ENCODE measurements at places on chromosomes 11 and 22.

DNA sequence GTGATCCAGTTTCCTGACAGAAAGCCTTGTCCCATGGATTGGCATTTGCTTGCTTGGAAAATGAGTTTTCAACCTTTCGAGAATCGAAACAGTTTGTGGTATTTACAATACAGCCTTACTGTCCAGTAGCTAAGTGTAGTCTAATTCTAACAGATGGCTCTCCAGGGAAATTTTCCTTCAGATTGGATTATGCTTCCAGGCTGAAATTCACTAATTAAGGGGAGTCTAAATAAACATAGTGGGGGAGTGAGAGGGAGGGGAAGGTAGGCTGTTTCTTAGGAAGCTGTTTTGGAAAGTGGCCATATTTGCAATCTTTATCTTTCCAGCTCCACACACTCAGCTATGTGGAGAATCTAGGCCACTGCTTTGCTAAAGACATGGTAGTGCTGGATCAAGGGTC lies 81.3 kb downstream of the SYT9 start:
- DNase-seq, result no peak

DNA sequence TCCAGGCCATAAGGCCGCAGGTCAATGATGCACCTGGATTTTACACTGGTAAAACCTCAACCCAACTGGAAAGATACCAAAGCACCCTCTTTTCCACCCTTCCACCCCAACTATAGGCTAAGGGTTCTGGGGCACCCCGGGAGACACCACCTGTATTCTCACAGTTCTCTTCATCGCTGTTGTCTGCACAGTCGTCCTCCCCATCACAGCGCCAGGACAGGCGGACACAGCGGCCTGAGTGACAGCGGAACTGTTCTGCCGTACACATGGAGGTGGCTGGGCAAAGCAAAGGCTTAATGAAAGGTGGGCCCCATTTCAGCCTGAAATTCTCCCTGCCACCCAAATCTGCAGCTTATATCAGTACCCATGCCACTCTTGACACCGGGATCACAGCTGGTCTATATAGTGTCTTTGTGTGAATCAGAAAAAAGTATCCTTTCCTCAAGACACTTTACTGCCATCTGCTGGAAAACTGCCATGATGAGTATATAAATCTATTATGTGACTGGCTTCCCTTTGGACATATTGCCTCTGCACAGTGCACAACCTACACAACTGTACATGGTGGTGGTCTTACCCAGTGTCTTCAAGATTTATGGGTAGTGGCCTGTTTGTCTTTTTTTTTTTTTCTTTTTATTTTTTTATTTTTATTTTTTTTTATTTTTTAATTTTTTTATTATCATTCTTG lies 21.5 kb downstream of the LRP4 start:
- no peak for DNase-seq

- no peak for DNase-seq
Measured at GRCh38 chr11:60095477-60096120, 7.1 kb downstream of the MS4A2 start.

DNA sequence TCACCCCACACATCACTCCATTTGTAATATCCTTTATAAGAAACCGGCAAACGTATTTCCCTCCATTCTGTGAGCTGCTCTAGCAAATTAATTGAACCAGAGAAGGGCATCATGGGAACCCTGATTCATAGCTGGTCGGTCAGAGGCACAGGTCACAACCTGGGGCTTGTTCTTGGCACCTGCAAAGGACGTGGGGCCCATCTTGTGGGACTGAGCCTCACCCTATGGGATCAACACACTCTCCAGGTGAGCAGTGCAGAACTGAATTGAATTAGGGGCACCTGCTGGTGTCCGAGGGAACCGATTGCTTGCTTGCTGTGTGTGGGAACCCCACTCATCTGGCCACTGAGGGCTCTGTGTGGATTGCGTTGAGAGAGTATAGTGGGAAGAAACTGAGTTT lies 145.3 kb downstream of the CTTN start:
- DNase-seq, result no peak

GRCh38 chr11:19349340-19350025 lies 108.7 kb upstream of the E2F8 start:
- no peak for DNase-seq

DNA sequence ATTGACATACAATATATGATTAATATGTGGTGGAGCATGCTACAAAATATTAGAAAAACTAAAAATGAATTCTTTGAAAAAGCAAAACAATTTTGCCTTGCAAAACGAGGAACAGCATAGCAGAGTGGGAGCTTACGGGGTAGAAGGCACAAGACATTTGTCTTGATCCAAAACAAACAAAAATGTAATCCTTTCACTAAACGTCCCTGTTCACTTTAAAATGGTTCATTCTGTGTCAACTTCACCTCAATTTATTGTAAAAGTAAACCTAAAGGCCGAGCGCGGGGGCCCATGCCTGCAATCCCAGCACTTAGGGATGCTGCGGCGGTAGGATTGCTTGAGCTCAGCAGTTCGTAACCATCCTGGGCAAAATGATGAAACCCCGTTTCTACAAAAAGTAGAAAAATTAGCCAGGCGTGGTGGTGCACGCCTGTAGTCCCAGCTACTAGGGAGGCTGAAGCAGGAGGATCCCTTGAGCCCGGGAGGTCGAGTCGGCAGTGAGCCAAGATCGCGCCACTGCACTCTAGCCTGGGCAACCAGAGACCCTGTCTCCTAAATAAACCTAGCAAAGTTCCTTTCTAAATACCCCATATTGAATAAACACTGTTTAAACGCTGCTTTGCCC lies 2.0 kb downstream of the PRDM10 start:
- no peak for DNase-seq

Measured in activated T-helper 9 cell treated with anti-CD3 and anti-CD28 coated beads, Interleukin-2, amount 50 U/mL, for 16 hours (primary cell).